ENCODE measurements at places on chromosomes 5 and 9.

DNA sequence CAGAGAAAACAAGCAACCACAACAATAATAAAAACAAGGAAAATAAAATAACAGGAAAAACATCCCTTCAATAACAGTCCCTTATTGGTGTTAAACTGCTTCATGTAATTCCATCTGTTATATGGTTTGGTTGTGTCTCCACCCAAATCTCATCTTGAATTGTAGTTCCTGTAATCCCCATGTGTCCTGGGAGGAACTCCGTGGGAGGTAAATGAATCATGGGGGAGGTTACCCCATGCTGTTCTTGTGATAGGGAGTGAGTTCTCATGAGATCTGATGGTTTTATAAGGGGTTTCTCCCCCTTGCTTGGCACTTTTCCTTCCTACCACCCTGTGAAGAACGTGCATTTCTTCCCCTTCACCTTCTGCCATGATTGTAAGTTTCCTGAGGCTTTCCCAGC lies 369.8 kb downstream of the TMEM232 start:
- DNase-seq = no peak

- DNase-seq = no peak
These were observed 322.4 kb downstream of the TMEM167A start for GRCh38 chr5:82754759-82755158.

DNA sequence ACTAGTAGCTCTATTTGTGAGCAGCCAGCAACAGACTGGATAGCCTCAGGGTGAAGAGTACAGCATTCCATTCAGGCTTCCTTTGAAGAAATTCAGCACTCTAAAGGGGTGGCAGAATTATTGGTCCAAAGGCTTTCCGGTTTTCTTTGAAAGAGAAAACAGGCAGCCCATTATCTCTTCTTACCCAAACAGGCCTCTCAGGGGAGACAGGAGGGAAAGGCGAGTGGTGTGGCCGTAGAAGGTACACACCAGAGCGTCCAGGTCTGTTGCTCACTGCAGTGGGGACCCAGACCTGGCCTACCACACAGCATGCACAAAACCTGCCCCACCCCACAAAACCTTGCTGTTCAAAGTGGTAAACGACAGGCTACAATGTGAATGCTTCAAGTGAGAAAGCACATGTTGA lies 83.3 kb downstream of the ZNF608 start:
- no peak for DNase-seq

DNA sequence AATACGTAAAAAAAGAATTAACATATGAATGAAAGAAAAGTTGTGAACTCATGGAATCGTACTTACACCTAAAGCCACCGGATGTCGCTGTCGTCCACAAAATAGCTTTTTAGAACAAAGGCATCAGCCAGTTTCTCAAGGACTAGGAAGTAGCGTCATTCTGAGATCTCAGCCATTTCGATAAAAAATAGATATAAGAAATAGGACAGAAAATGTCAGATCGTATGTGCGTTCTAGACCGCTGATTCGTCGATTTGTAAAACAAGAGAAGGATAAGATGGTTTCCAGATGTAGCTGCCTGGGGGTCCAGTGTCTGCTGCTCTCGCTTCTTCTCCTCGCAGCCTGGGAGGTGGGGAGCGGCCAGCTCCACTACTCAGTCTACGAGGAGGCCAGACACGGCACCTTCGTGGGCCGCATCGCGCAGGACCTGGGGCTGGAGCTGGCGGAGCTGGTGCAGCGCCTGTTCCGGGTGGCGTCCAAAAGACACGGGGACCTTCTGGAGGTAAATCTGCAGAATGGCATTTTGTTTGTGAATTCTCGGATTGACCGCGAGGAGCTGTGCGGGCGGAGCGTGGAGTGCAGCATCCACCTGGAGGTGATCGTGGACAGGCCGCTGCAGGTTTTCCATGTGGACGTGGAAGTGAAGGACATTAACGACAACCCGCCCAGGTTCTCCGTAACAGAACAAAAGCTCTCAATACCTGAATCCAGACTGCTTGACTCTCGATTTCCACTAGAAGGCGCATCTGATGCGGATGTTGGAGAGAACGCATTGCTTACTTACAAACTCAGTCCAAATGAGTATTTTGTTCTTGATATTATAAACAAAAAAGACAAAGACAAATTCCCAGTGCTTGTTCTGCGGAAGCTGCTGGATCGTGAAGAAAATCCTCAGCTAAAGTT lies at the start of gene PCDHA10:
Gene PCDHA10 (plus strand): TSS at position 126 of the 903 bp plus-strand sequence. CDS start 152 bp downstream, at position 278.
- peak; percentile 43 for DNase-seq

All from HT-29 (cell line).